AG10803 (cell line): ENCODE measurements at places on chromosomes 16 and 17.
A peak's percentile ranks its signal among the peaks of the same experiment; 100 is the strongest.

DNA sequence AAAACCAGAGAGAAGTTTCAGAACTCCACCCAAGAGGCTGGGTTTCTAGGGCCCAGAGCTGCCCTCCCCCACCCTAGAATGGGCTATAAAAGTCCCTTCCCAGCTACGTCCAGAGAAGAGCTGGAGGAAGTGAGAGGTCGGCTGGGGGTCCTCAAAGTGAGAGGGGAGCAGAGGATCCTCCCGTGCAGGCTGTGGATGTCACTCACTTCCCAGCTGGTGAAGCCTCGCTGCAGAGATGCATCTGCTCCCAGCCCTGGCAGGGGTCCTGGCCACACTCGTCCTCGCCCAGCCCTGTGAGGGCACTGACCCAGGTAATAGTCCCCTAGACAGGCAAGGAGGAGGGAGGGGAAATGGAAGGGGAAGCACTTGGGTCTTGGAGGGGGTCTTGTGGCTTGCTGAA, at the start of gene EPX:
Gene EPX, plus strand, starts transcription at position 115 of the 400 bp plus-strand sequence. Its CDS starts 121 bp downstream, at position 236.
- DNase-seq = no peak

- DNase-seq = no peak
Measured at GRCh38 chr17:51995797-51996403, 162.6 kb downstream of the CA10 start.

- peak; percentile 70 for DNase-seq
Measured at GRCh38 chr16:425082-425718, at the start of gene RAB11FIP3. TSS of gene RAB11FIP3 (plus strand) at chr16:425649. CDS start at chr16:426007, 358 bp downstream.

- no peak for DNase-seq
Measured at GRCh38 chr16:20241321-20241720, 86.0 kb downstream of the GP2 start.

DNA sequence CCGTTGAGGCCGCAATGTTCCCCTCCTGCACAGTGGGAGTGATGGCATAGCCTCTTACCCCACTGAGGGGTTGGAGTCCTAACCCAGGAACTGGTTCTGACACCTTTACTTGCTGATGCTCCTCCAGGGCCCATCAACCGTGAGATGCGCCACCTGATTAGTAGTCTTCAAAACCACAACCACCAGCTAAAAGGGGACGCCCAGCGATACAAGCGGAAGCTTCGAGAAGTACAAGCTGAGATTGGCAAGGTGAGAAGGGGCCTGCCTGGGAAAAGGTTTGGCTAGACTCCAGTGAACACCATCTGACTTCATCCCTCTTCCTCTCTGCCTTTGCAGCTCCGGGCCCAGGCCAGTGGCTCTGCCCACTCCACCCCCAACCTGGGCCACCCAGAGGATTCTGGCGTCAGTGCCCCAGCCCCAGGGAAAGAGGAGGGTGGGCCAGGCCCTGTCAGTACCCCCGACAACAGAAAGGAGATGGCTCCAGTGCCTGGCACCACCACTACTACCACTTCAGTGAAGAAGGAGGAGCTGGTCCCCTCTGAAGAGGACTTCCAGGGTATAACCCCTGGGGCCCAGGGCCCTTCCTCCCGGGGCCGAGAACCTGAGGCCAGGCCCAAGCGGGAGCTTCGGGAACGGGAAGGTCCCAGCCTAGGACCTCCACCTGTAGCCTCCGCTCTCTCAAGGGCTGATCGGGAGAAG, 5.8 kb downstream of the RNF40 start:
- no peak for DNase-seq

- no peak for DNase-seq
Measured at GRCh38 chr17:7440113-7440833, 961 bp downstream of the FGF11 start.

DNA sequence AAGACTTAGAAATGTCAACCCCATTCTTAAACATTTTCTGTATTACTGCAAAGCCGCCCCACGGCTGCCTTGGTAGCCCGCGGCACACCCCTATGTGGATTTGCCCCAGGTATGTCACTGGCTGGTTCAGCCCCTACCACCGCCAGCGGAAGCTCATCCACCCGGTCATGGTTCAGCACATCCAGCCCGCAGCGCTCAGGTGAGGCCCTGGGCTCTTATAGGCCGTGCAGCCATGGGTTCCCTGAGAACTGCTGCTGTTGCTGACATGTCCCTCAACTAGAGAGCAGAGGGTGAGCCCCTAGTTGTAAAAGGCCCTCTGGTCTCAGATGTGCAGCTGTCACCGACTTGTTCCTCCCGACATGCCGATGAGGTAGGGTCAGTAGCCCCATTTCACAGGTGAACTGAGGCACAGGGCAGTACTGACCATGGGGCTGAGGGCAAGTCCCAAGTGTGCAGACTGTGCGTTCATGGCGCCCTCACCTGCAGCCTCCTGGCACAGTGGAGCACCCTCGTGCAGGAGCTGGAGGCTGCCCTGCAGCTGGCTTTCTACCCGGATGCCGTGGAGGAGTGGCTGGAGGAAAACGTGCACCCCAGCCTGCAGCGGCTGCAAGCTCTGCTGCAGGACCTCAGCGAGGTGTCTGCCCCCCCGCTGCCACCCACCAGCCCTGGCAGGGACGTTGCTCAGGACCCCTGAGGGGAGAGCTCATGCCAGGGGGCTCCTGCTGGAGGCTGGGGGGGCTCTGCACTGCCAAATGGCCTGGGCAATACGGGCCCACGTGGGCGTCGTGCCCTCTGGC, 8.7 kb downstream of the CYBC1 start:
- no peak for DNase-seq

GRCh38 chr16:5042574-5043171, 8.9 kb upstream of the NAGPA start:
- no peak for DNase-seq

DNA sequence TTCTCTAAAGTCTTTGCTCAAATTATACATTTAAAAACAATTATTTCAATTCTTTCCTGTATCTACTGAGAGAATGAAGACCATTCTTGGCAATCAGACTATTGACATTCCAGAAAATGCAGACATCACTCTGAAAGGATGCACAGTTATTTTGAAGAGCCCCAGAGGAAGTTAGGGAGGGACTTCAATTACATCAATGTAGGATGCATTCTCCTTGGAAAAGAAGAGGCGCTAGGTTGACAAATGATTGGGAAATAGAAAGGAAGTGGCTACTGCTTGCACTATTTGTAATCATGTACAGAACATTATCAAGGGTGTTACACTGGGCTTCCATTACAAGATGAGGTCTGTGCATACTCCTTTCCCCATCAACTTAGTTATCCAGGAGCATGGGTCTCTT, 74.3 kb downstream of the SSH2 start:
- peak; percentile 89 for DNase-seq

- no peak for DNase-seq
Measured at GRCh38 chr17:11539637-11540036, 58.6 kb upstream of the DNAH9 start.

DNA sequence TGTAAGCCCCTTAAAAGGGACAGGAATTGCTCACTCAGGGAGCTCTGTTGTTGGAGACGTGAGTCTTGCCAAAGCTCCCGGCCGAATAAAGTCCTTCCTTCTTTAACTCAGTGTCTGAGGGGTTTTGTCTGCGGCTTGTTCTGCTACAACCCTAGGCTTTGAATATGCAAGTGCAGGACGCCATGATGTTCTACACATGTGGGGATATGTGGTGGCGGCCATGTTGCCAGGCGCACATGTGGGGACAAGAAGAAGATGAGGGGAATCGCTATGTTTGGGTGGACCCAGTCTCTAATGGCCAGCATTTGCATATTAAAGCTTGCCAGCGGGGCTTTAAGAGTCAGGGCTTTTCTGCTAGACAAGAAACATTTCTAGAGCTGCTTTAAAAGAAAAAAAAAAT, 96.8 kb upstream of the CA10 start:
- DNase-seq = no peak

DNA sequence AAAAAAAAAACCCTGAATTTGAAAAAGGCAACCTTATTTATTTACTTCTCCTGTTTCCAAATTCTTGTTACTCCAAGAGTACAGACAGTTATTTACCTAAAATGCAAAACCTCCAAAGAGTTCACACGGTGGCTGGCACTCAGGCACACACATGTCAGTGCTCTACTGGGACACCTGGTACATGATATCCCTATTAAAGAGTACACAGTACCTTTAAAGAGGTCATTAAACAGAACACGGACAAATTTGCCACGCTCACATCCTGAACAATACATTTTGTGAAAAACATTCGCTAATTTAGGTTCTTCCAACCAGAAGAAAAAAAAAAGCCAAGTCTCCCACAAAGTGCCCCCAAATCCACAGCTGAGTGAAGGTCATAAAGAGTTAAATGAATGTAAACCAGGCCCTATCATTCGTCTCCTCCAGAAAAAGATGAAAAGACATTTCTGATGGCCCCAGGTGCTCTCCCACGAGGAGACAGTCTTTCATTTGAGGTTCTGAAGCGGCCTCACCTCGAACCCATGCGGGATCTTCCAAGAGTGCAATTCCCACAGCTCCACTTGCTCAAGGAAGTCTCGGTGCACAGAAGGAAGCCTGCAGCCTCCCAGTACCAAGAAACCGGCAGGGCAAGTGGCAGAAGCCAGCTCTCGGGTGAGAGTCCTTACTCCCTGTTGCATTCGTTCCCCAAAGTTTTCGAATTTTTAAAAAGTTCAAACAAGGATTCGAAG, 993 bp downstream of the ERN1 start:
- DNase-seq = peak; percentile 53

- DNase-seq = no peak
Measured at GRCh38 chr16:64422259-64422658, 699.6 kb downstream of the CDH11 start.

DNA sequence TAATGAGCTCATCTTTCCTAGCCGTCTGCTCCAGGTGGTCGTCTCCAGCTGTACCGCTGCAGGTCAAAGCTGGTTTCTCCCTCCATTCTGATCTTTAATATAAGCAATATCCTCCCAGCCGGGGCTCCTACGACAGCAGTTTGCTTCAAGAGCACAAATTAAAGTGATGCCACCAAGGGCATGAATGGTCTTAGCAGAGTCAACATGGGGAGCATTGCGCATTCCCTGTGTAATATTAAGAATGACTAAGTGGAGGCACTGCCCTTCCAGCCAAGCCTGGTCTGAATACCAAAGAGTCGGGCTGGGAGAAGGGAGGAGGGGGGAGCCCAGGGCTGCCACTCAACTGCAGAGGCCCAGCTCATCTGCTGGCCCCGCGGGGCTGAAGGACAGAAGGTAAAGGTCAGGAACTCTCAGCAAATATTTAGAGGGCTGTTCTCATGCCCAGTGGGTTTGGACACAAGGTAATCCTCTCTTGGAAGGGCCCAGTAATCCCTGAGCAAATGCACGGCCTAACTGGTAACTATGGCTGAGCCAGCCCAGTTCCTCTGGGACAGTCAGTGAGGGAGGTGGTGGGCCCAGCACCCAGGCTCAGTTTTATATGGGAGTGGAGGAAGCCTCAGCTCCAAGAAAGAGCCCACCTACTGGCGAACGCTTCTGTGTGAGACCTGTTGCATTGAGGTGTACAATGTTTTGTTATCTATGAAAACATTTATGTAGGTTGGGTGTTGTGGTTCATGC, 121.2 kb downstream of the IRX3 start:
- DNase-seq = no peak

GRCh38 chr17:79922116-79922601, 82.9 kb upstream of the CBX4 start:
- no peak for DNase-seq

DNA sequence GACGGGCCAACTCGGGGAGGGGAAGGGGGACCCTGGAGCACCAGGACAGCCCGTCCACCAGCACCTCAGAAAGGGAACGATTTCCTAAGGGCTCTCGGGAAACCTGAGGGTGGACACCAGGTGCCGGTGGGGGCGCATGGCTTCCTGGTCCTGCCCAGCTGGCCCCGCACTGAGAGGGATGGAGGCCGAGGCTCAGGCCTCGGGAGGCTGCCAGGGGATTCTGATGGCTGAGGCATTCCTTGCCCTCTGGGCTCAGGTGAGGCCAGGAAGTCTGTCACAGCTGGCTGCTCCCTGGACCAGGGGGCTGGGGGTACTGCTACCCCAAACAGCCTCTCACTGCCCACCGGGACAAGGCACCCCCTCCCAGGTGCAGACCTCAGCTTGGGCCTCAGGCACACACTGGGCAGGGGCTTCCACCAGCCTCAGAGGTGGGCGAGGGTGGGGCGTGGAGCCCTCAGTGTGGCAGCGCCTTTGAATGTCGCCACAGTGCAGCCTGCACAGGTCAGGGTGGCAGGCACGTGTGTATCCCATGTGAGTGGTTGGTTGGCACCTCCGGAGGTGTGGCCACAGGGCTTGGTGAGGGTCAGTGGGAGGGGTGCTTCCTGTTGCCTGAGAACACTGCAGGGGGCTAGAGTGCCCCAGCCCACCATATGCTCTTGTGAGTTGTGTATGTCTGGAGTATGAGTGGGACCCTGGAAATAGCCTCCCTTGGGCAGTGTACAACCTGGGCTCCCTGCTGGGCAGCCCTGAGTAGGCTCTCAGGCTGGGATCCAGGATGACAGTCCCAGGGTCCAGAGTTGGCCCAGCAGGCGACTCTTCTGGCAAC, 3.9 kb upstream of the FSCN2 start:
- no peak for DNase-seq

- DNase-seq = no peak
Measured at GRCh38 chr16:53534206-53534605, 31.2 kb upstream of the AKTIP start.

DNA sequence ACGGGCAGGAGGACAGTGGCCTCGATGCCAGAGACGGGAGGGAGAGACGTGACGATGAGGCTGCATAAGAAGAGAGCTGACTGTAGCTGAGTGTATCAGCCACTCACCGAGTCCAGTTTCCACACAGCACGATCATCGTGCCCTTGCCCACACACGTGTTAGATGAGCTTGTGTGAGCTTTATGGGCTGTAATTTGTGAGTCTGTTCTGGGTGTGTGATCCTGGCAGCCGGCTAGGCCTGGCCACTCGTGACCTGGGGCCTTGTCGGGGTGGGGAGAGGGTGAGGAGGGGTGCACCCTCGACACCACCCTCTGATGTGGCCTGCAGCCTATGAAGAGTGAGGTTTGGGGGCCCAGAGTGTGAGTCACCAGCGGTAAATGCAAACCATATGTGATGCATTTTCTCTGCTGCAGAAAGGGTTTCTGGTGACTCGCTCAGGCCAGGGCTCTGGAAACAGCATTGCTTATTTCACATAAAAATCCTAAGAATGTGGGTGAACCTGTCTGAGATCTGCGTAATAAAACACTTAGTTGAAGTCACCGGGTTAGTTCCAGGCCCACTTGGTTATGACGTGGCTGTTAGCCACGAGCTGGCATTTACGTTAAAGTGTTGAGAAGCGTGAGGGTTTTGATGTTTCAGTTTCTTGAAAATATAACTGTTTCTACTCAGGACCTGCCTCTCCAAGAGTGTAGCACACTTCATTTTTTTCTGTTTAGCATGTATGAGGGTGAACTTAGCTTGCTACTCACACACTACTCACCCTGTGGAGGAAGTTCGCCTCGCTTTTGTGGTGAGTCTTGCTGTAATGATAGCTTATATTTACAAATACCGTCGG, 4.2 kb downstream of the METRNL start:
- peak; percentile 99 for DNase-seq

GRCh38 chr17:11309850-11310249, 68.8 kb downstream of the SHISA6 start:
- DNase-seq = no peak
